ENCODE measurements at places on chromosomes 7 and 10.

GRCh38 chr10:33616956-33617355 is 282.5 kb upstream of the NRP1 start:
- no peak for DNase-seq

DNA sequence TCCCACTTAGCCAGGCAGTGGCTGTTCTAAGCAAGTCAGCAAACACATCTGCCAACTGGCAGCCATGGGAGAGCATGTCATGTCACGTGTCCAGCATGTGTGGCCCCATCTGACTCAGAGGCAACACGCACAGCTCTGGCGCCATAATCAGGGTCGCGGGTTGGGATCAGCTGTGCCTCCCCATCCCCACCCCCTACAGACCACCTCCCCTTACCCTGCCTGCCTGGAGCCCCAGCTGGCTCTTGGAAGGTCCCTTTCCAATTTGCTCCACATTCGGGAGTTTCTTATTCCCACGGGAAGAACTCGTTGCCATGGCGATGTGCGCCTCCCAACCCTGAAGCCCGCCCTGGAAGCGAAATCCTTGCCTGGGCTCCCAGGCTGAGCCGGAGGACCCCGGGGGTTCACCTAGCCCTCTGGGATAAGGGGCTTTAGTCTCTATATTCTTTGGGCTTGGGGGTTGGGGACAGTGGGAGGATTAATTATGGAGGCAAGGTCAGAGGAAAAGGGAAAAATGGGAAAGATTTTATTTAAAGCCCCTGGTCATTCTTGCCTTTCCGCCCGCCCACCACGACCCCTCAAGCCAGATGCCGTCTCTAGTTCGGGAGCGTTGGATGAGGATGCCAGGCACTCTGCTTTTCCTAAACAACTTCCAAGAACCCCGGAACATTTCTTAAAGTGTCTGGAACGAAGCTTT is 283.7 kb downstream of the ZEB1 start:
- no peak for DNase-seq

DNA sequence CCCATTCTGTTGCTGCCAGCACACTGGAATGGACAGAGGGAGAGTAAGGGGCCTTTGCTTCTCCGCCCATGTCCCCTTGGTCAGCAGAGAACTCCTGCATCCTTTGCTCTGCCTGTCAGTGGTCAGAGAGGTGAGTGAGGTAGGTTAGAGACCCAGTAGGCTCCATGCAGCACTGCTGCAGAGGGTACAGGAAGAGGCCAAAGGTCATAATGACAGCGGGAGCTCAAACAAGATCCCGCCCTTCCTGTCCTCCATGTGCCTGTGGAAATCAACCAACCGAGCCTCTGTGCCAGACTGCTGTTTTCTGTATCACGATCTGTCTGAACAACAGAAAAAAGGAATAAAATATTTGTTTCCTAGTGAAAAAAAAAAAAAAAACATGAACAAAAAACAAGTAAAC is 81.4 kb downstream of the ZNF33B start:
- no peak for DNase-seq

DNA sequence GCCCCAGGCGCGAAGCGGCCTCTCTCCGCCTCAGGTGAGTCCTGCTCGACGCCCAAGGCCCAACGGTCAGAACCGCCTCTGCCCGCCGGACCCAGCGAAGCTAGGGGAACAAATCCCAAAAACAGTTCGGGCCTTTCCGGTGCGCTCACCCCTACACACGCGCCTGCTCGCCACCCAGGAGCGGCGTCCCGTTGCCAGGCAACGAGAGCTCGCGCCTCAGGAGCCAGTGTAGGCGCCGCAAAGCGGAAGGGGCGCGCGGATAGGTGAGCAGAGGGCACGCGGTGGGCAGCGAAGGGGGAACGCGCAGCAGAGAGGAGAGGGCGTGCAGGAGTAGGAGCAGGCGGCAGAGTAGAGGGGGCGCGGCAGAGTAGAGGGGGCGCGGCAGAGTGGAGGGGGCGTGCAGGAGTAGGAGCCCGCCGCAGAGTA is at the start of the genes DYDC1 and DYDC2:
Gene DYDC1, minus strand, starts transcription at position 193 of the 426 bp plus-strand sequence. CDS start 4,154 bp downstream, outside the sequence.
Gene DYDC2, plus strand, starts transcription at position 219 of the 426 bp plus-strand sequence. CDS start 5,663 bp downstream, outside the sequence.
- DNase-seq: no peak

DNA sequence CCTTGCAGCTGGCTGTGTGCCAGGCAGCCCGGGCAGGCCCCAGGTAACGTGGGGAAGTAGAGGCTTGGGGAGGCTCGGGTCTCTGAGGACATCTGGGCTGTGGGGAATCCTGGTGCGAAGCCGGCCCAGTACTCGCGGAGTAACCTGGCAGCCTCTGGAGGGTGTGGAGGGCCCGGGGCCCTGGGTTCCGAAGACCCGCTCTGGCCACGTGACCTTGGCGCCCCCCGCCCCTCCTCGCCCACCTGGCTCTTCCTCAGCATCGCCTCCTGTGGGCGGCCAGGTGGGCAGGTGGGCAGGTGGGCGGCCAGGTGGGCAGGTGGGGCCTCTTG is 143.1 kb downstream of the WDR37 start:
- DNase-seq: no peak

GRCh38 chr7:21918216-21918615 is 27.5 kb downstream of the CDCA7L start:
- DNase-seq: no peak

DNA sequence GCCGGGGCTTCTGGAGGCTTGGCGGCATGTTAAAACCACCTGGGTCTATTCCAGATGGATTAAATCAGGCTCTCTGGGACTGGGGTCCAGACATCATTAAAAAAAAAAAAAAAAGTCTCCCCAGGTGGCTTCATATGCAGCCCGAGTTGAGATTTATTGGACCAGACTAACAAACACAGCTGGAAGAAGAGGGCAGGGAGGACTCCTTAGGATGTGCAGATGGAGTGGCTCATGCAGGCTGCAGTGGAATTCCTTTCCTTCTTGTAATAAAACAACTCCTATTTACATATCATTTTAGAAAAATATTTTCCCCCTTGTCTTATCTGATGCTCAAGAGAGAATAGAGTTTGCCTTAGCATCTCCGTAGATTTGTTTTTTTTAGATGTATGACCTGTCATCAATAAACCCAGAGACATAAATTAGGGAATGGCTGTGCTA is 238.1 kb downstream of the CAMK1D start:
- no peak for DNase-seq

- no peak for DNase-seq
Measured at GRCh38 chr10:58919927-58920654, 256.4 kb upstream of the PHYHIPL start.

GRCh38 chr10:86205306-86206239 is 161.0 kb downstream of the GRID1 start:
- no peak for DNase-seq

- DNase-seq: no peak
Measured at GRCh38 chr7:92634924-92635519, 44.8 kb upstream of the FAM133B start.

- no peak for DNase-seq
Measured at GRCh38 chr10:86354761-86355540, 11.6 kb downstream of the GRID1 start.

- no peak for DNase-seq
Measured at GRCh38 chr7:113657603-113658002, 261.2 kb downstream of the PPP1R3A start.

DNA sequence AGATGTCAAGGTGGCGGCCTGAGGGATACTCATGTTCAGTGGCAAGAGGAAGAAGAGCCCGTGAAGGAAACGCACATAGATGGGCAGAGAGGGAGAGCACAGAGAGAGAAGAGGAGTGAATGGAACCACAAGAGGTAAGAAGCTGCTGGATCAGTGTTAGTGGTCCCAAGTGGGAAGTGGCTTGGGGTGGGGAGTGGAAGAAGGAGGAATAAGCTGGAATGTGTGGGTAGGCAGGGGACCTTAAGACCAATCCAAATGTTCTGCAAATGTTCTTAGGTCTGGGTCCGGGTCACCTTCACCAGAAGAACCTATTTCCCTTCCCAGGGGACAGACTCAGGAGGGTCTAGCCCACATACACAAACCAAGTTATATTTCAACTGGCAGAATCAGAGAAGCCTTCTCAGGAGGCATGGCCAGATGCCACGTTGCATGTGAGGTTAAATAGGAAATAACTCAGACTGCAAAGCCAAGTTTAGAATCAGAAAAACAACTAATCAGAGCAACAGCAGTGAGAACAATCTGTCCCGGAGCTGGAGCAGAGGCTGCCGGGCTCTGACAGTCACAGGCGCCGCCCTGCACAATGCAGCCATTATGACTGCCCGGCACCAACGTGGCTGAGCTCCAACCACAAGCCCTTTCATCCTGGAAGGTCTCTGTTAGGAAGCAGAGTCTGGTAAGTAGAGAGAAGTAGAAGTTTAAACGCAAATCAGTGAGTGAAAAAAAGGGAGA is 78.6 kb upstream of the ARMC3 start:
- DNase-seq: no peak

DNA sequence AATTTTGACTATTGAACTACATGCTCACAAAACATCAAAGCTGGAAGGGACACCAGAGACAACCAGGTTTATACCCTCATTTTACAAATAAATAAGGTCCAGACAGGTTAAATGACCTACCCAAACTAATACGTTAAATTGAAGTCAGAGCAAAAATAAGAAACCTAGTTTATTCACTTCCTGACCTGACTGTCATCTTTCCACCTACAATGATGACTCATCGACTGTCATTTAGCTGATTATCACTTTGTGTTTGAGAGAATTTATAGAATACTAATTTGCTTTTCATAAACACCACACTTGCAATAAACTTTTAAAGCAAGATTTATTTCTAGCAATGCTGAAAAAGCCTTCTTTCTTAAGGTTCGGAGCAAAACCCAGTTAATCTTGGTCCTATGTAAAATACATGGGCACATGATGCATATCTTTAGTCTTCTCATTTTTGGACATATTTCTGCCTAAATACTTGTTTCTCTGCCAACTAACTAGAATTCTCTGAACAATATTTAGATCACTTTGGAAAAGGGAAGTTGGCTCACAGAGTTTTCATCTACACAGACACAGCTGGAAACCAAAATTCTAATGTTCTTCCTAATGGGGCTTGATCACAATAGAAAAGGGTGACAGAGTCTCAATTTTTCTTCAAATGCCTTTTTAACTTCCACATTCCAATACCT is 16.7 kb upstream of the LRRN3 start:
- no peak for DNase-seq

GRCh38 chr7:20282959-20283358 is 47.7 kb upstream of the ITGB8 start:
- DNase-seq: no peak

- DNase-seq: no peak
Measured at GRCh38 chr10:100519311-100520051, at the start of gene SEC31B. SEC31B (minus strand) TSS chr10:100519861; CDS start chr10:100516952, 2,909 bp downstream.

DNA sequence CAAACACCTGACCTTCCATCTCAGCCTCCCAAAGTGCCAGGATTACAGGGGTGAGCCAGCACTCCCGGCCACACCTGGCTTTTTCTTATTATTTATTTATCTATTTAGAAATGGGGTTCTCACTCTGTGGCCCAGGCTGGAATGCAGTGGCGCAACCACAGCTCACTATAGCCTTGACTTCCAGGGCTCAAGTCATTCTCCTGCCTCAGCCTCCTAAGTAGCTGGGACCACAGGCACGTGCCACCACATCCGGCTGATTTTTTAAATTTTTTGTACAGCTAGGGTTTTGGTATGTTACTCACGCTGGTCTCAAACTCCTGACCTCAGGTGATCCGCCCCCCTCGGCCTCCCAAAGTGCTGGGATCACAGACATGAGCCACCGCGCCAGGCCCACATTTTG is 56.9 kb upstream of the MYL10 start:
- DNase-seq: no peak

GRCh38 chr7:128032605-128033235 is 1.5 kb upstream of the LRRC4 start:
- no peak for DNase-seq

GRCh38 chr10:86941426-86941825 is 16.0 kb downstream of the MMRN2 start:
- DNase-seq: no peak

DNA sequence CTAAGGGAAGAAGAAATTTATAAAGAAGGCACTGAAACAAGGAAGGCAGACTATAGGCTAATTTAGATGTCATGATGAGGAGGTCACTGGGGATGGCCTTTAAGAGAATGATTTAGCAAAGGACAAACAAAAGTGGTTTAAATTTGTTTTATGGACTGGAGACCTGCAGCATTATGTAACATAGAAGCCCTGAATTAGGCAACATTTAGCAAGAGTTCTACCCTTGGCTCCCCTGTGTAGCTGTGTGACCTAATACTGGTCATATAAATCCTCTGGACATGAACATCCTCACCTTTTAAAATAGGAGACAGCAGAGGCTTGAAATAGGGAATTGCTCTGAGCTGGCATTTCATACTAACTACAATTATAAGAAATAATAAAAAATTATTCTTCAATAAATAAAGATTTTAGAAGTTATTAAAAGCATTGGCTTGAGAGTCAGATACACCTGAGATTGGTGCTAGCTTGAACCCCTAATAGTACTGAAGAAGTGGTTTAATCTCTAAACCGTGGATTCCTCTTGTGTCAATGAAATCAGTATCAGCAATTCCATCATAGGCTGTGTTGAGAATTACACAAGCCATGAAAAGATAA is 48.9 kb downstream of the RNLS start:
- no peak for DNase-seq

DNA sequence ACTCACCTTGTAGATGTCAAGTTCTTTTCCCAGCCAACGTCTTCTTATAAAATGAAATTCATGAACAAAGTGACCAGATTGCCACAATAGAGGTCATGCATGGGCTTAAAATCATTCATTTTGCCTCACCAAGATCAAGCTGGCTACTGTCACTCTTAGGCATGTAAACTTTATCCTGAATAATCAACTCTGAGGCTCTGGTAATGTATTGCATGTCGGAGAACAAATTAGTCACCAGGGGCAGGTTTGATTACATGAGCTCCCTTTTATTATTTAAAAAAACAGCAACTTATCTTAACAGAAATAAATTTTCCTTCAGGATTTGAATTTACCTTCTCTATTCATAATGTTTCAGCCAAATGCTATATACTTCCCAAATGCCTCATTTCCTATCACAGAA is 112.9 kb upstream of the SP4 start:
- no peak for DNase-seq

DNA sequence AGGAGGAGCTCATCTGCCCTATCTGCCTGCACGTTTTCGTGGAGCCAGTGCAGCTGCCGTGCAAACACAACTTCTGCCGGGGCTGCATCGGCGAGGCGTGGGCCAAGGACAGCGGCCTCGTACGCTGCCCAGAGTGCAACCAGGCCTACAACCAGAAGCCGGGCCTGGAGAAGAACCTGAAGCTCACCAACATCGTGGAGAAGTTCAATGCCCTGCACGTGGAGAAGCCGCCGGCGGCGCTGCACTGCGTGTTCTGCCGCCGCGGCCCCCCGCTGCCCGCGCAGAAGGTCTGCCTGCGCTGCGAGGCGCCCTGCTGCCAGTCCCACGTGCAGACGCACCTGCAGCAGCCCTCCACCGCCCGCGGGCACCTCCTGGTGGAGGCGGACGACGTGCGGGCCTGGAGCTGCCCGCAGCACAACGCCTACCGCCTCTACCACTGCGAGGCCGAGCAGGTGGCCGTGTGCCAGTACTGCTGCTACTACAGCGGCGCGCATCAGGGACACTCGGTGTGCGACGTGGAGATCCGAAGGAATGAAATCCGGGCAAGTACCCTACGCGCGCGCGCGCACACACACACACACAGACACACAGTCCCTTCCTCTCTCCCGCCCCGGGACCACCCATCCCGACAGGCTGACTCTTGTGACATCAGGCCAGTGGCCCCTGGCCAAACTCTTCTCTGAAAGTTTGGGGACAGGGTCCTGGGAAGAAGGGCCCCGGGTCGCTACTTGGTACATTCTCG is 538 bp downstream of the TRIM8 start:
- peak; percentile 72 for DNase-seq

GRCh38 chr10:115050375-115051010 is 42.7 kb upstream of the ATRNL1 start:
- DNase-seq: no peak

All from activated T-helper 9 cell treated with anti-CD3 and anti-CD28 coated beads, Interleukin-2, amount 50 U/mL, for 16 hours (primary cell).